ENCODE measurements at places on chromosomes 6 and 20. TPM values are rescaled to one million over a fixed set of nuclear protein-coding genes. Genes with fewer than 3 reads are reported as not detected.

The C2 gene
- total RNA-seq: 282 TPM

- no peaks in the 10 kb centered on the region for H3K36me3 ChIP-seq
- no peak within 1 kb of the TSS for H3K27ac ChIP-seq
- peak within 1 kb of the TSS; percentile 42 for H3K4me3 ChIP-seq
- no peaks in the 10 kb centered on the region for H3K4me1 ChIP-seq
These were observed at the start of gene NKAPL for GRCh38 chr6:28258877-28259777. NKAPL (plus strand) TSS chr6:28259297; CDS start chr6:28259372, 75 bp downstream.

- H3K36me3 ChIP-seq: no peaks in the 10 kb centered on the region
- no peak overlapping the region for H3K4me3 ChIP-seq
- no peak overlapping the region for H3K27ac ChIP-seq
- no peaks in the 10 kb centered on the region for H3K4me1 ChIP-seq
These were observed 24.0 kb upstream of the SERINC1 start for GRCh38 chr6:122495612-122496011.

- H3K4me1 ChIP-seq: no peaks in the 10 kb centered on the region
- no peak overlapping the region for H3K27ac ChIP-seq
- no peak for DNase-seq
These were observed 144.8 kb downstream of the OGFRL1 start for GRCh38 chr6:71433441-71433840.

GRCh38 chr20:43938932-43939761 lies 24.5 kb downstream of the TOX2 start:
- H3K4me1 ChIP-seq: peaks cover 68% of the 10 kb centered on the region
- no peak overlapping the region for H3K4me3 ChIP-seq
- peak overlapping the region; percentile 42 for H3K27ac ChIP-seq
- peak; percentile 77 for DNase-seq

DNA sequence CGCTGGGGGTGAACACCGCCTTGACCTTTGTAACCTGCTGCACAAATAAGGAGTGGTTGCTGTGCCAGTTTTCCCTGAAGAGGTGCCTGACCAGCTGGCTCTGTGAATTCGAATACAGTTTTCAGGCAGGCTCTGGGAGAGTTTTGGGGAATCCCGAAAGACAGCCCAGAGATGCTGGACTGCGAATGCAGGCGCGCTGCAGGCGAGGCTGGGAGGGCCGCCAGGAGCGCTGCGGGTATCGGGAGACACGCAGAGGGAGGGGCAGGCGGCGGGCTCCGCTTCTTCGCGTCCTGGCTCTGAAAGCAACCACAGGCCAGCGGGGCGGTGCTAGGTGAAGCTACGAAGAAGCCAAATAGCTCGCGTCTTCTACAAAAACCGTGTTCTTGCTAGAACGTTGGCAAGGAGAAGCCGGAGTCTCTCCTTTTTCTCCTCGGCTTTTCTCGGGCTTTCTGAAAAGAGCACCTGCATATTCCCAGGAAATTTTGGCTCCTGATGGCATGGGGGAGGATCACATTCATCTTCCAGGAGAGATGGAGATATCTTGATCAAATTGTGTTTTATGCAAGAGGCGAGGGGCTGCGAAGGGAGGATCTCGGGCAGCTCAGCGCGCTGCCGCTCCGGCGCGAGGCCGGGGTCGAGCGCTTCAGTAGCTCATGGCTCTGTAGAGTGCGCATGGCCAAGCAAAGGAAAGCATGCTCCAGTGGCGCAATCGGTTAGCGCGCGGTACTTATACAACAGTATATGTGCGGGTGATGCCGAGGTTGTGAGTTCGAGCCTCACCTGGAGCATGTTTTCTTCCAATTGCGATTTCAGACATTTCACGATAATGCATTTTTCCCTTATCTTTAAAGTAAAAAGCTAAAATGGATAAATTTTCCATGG lies 158.1 kb upstream of the ZNF184 start:
- H3K4me1 ChIP-seq: peaks cover 6% of the 10 kb centered on the region
- H3K27ac ChIP-seq: no peak overlapping the region
- DNase-seq: peak; percentile 65
- no peaks in the 10 kb centered on the region for H3K36me3 ChIP-seq
- H3K27me3 ChIP-seq: peaks cover 69% of the 10 kb centered on the region
- no peak overlapping the region for H3K4me3 ChIP-seq

GRCh38 chr6:138371720-138372119 lies 6.0 kb upstream of the SMIM28 start:
- H3K27me3 ChIP-seq: no peaks in the 10 kb centered on the region
- DNase-seq: no peak
- no peaks in the 10 kb centered on the region for H3K4me1 ChIP-seq
- no peak overlapping the region for H3K27ac ChIP-seq
- no peaks in the 10 kb centered on the region for H3K36me3 ChIP-seq

GRCh38 chr20:19668418-19668817 lies 89.6 kb upstream of the RIN2 start:
- no peaks in the 10 kb centered on the region for H3K27me3 ChIP-seq
- H3K4me3 ChIP-seq: no peak overlapping the region
- no peak overlapping the region for H3K27ac ChIP-seq
- no peaks in the 10 kb centered on the region for H3K36me3 ChIP-seq
- no peaks in the 10 kb centered on the region for H3K4me1 ChIP-seq
- DNase-seq: no peak

DNA sequence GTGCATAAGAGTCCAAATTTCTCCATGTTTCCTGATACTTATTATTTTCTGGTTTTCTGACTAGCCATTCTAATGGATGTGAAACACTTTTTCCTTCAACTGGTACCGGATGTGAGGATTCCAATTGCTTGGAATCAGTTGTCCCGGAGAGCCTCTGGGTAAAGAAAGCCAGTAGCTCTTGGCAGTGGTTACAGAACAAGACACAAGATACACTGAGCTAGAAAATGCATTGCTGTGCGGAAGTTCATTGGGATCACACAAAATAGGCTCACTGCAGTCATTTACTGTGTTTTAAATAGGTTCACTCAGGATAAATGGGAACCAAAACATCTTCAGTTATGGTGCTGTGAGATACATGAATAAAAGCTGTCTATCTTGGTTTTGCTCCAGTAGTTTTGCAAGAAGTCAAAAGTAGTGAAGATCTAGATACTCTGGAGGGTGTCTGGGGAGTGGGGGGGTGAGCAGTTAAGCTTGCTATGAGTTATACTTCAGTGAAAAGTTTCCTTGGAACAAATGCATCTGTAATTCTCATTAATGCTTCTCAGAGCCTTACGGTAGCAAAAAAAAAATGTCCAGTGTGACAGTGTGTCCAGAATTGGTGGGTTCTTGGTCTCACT lies 54.4 kb upstream of the RNF182 start:
- no peak for DNase-seq
- peaks cover 5% of the 10 kb centered on the region for H3K4me1 ChIP-seq
- no peak overlapping the region for H3K4me3 ChIP-seq

DNA sequence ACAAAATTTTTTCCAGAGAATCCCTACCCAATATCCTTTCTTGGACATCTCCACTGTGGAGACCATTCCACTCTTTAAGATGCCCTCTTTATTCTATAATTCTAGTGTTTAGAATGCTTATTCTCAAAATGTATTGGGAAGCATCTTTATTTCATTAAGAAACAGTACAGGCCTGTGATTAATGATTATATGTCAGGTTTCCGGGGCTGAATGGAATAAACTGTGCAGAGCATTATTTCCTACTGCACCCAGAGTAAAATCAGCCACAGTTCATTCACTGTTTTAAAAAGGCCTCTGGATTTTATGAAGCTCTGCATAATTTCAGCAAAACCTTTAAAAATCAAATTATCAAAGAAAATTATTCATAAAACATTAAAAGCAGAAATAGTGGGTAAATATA lies 42.6 kb downstream of the DSE start:
- no peaks in the 10 kb centered on the region for H3K27me3 ChIP-seq
- no peak for DNase-seq
- H3K4me1 ChIP-seq: peaks cover 20% of the 10 kb centered on the region
- H3K27ac ChIP-seq: no peak overlapping the region
